Adrenal gland (tissue), 19 donors: ENCODE measurements at places on chromosomes 11 and 22. TPM values are rescaled to one million over a fixed set of nuclear protein-coding genes. Genes with fewer than 3 reads are reported as not detected.

The CD3G gene
- 1.1 TPM for total RNA-seq

The POU2AF2 gene
- total RNA-seq = not detected

The TNNI2 gene
- 2.4 TPM for total RNA-seq

The OR8D2 gene
- total RNA-seq = not detected

The OR51B2 gene
- total RNA-seq = 0.33 TPM

The USP2 gene
- total RNA-seq = 9.6 TPM

The ISX gene
- total RNA-seq = not detected
